ENCODE measurements at places on chromosomes 12 and 14.

GRCh38 chr12:113232840-113233585 is 11.7 kb downstream of the TPCN1 start:
- no peak for DNase-seq

GRCh38 chr14:75986439-75986765 is 839 bp downstream of the IFT43 start:
- DNase-seq = no peak

GRCh38 chr12:40551466-40551865 is 140.8 kb upstream of the CNTN1 start:
- DNase-seq = no peak

- DNase-seq = no peak
These were observed 55.4 kb downstream of the SCAF11 start for GRCh38 chr12:45934956-45935355.

DNA sequence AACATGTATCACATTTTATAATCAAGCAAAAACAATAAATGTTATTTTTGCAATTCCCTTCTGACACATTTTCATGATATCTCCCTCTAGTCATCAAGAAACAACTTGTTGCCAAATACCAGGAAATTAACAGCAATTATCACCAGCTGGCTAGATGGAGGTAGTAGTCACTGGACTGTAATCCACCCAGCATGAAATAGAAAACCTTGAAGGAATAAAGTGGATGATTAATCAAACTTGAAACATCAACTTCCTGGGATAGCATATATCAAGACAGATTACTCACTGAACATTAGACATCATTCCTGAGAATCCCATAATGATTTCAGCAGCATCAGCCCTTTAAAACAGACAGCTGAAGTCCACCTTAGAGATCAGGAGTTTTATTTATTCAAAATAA is 259.0 kb downstream of the CCDC59 start:
- DNase-seq = no peak

DNA sequence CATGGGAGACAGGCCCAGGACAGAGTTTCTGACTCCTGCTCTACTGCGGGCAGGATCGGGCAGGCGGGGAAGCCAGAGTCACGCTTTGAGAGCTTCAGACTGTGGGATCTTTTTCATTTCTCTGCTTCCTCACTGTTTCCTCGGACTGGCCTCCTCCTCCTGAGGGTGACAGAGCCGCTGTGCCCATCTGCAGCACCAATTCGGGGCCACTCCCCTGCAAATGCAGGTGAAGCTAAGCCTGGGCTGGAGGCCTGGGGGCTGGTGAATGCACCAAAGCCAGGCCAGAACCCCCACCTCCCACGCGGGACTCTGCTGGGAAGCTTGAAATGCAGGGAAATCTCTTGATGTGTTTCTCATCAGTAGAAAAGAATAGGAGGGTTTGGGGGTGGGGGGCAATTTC is 77.5 kb downstream of the FOXN3 start:
- no peak for DNase-seq

DNA sequence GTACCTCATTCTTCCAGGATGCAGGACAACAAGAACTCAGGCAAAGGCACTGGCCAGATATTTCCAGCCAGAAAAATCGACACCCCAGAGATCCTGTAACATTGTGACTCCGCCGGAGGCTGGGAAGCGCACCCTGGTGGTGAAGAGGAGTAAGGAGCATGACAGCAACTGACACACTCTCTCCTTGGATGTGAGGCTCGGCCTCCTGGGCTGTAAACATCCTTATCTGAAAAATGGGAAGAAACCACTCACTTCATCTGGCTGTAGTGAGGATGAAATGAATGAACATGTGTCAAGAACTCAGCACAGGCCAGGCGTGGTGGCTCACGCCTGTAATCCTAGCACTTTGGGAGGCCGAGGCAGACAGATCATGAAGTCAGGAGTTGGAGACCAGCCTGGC is 27.5 kb downstream of the TCHP start:
- DNase-seq = peak; percentile 58

DNA sequence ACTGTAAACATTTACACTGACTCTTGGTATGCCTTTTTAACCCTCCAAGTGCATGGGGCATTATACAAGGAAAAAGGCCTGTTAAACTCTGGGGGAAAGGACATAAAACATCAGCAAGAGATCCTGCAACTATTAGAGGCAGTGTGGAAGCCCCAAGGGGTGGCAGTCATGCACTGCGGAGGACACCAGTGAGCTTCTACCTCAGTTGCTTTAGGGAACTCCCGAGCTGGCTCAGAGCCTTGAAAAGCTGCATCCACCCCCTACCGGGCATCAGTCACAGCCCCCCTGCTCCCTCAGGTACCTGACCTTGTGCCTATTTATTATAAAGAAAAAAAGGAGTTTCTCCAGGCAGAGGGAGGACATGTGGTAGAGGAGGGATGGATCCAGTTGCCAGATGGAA is 695.6 kb upstream of the LMO3 start:
- DNase-seq = no peak

DNA sequence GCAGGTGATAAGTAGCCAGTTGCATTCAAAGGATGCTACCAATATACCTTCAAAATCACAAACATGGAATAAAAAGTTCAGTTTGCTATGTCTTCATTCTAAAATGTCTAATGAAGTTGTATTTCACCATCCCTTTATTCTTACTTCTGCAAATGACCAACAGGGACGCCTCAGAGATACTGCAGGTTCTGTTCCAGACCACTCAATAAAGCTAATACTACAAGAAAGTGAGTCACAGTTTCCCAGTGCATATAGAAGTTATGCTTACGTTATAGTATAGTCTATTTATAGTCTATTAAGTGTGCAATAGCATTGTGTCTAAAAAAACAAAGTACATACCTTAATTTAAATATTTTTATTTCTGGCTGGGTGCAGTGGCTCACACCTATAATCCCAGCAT is 29.3 kb upstream of the EIF5 start:
- DNase-seq = no peak

DNA sequence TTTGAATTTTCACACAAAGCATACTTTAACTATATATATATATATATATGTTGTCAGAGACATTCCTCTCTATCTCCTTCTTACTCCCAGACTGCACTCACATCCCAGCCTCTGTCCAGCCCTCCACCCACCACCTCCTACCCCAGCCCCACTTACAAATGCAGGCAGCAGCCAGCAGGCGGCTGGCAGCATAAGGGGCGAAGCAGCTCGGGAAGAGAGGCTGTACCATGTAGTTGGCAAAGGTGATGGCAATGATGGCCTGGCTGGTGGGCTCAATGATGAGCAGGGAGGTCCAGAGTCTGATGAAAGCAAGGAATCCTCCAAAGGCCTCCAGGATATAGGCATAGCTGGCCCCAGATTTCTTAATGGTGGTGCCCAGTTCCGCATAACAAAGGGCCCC is 2.5 kb downstream of the SLC7A7 start:
- peak; percentile 45 for DNase-seq

DNA sequence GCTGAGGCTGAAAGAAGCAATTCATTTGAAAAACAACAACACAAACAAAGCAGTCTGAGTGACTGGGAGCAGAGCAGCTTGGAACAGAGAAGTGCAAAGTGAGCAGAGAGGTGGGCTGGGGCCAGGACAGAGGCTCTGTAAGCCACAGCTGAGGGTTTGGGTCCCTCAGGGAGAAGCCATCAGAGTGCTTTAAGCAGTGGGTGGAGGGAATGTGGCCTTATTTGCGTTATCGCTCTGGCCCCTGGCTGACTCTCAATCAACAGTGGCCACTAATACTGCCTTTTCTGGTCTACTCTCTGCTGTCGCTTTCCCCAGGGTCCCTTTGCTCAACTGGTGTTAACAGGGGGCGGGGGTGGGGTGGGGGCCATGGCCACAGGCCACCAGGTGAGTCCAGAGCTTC is 44.2 kb downstream of the IRF2BPL start:
- no peak for DNase-seq

DNA sequence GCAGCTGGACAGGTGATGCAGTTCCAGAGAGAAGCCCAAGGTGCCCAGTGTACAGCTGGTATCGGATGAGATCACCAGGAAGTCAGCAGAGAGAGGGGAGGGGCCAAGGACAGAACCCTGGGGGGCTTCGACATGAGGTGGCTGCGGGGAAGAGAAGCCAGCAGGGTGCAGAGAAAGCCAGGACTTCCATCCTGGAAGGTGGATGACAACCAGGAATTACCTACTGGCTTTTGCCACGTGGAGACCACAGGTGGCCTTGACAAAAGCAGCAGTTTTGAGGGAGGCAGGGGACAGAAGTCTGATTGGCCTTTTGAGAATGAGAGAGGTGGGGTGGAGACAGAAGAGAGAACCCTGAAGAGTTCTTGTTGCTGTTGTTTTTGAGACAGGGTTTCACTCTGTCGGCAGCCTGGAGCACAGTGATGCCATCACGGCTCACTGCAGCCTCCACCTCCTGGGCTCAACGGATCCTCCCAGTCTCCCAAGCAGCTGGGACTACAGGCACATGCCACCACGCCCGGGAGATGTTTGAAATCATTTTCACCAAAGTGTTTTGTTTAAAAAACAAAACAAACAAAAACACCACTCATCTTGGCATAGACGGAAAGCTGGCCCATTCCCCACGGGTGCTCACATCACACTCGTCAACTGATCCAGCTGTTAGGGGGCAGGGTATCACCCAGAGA is 35.2 kb downstream of the CDC42BPB start:
- DNase-seq = no peak

Measured in Caco-2 (cell line).